ENCODE measurements at places on chromosomes 7 and 10. TPM values are rescaled to one million over a fixed set of nuclear protein-coding genes. Genes with fewer than 3 reads are reported as not detected.

DNA sequence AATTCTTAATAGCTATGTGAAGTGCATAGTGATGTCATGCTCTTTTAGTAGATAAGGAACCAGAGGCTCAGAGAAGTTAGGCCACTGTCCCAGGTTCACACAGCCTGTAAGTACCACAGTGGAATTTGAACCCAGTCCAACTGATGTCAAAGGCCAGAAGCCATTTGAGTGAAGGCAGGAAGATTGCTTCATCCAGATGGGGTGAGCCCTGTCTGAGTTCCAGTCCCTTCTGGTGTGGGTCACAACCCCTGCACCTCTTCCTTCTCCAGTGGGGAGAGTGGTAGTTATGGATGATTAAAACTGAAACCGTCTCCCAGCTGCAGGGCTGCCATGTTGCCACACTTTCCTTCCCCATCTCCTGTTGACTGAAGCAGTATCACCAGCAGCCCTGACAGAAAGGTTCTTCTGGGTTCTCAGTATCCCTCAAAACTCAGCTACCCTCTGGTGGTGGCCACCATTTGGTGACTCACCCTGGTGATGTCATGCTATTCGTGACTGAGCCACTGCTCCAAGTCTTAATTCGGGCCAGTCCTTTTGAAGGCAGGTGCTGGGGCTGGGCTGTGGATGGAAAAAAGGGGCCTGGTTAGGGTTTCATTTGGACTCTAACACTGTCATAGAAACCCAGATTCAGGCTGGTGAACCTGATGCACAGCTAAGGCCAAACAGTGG is 1.5 kb upstream of the C10orf95 start:
- DNase-seq, result no peak

DNA sequence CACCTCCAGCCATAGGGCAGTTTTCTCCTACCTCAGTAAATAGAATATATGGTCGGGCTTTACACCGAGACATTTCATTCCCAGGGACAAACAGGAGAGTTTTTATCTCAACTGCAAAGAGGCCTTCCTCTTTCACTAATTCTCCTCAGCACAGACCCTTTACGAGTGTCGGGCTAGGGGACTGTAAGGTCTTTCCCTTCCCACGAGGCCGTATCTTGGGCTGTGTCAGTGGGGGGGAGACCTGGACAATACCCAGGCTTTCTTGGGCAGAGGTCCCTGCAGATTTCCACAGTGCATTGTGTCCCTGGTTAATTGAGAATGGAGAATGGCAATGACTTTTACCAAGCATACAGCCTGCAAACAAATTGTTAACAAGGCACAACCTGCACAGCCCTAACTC is 13.2 kb upstream of the ZNF488 start:
- no peak for DNase-seq

GRCh38 chr10:52811776-52812175 is 39.2 kb upstream of the MBL2 start:
- DNase-seq, result no peak

- DNase-seq, result no peak
Measured at GRCh38 chr7:51214098-51214497, 102.5 kb downstream of the COBL start.

DNA sequence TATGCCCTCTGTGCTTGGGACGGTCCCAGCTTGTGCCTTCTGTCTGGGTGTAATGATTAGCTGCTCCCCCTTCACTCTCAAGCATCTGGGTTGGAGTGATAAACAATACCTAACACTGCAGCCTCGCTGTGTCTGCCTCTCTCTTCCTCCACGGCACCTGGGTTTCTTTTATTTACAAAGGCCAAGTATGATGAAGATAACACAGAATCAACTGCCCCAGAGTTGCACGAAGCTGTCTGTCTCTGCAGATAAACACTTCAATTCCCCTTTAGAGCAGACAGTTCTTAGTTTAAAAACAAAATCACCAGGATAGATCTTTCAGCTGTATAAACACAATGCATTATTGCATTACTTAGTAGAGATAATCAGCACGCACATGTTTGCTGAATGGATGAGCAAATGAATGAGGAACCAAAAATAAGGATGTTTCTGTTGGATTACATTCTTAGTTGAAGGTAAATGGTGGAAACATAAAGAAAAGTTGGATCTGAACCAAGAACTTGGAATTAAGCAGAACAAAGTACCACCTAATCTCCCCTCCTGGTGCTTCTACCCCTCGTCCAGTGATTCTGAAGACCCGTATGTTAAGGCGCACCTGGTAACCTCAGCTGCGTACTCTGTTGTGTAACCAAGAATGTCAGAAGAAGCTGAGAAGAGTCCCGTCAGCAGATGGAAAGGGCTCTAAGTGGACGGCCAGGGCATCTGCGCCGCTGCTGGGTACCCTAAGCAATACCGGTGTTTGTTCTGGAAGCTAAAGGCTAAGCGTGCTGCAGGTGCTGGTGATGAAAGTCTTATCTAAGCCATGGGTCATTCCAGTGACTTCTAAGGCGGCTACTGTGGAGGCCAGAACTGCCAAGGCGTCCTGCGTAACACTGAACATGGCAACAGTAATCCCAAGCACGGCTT is 26.6 kb downstream of the INSIG1 start:
- DNase-seq, result no peak

SPAM1 gene
- total RNA-seq, result not detected

SFRP5 gene
- not detected for total RNA-seq

LRIT2 gene
- not detected for total RNA-seq
